Liver (tissue), 10 donors: ENCODE measurements at places on chromosomes 7 and 10. TPM values are rescaled to one million over a fixed set of nuclear protein-coding genes. Genes with fewer than 3 reads are reported as not detected.

DNA sequence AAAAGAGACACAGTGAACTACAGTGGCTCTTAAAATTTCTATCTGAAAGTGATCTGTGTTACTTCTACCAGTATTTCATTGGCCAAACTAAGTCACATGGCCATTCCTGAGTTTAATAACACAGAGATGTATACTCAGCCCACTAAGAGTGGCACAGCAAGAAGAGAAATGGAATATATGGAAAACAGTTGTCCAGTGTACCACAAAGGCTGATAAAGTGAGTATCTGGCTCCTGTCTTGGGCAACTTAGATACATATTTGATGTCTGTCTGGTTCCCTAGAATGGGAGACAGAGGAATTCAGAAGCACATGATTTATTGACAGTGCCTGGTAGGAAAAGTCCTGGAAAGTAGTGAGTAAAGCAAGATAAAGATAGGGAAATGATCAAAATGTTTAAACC, 10.1 kb upstream of the PON1 start:
- peaks cover 5% of the 10 kb centered on the region for H3K4me1 ChIP-seq
- no peak for DNase-seq
- no peaks in the 10 kb centered on the region for H3K27me3 ChIP-seq
- peak overlapping the region; percentile 47 for H3K27ac ChIP-seq
- H3K36me3 ChIP-seq, result no peaks in the 10 kb centered on the region
- H3K4me3 ChIP-seq, result no peak overlapping the region

- no peak for DNase-seq
- no peak overlapping the region for H3K4me3 ChIP-seq
These were observed 127.2 kb upstream of the RSU1 start for GRCh38 chr10:16944402-16944801.

Gene GIMAP4
- 15.7 TPM for polyA plus RNA-seq

GRCh38 chr10:84214046-84214572, 11.2 kb downstream of the LRIT2 start:
- H3K36me3 ChIP-seq, result no peaks in the 10 kb centered on the region
- H3K27ac ChIP-seq, result no peak overlapping the region
- DNase-seq, result no peak
- no peaks in the 10 kb centered on the region for H3K27me3 ChIP-seq
- H3K4me3 ChIP-seq, result no peak overlapping the region

DNA sequence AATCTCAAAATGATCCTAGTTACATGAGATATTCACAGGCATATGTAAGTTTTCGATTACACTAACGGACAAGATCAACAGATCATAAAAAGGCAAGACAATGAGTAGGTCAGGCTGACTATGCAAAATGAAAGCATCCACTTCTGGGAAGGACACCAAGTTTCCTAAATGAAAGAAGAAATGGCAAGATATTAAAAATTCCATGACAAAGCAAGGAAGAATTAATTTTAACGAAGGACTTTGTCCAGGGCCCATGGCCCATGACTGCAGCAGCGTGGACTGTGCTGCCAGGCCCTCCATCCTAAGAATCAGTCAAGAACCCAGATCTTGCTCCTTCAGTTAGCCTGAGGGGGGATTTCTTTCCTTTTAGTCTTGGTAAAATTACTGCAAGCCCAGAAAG, 182.4 kb upstream of the FRMD4A start:
- no peak overlapping the region for H3K4me3 ChIP-seq
- H3K4me1 ChIP-seq, result no peaks in the 10 kb centered on the region
- no peak for DNase-seq
- H3K27me3 ChIP-seq, result no peaks in the 10 kb centered on the region
- H3K36me3 ChIP-seq, result peaks cover 22% of the 10 kb centered on the region

DNA sequence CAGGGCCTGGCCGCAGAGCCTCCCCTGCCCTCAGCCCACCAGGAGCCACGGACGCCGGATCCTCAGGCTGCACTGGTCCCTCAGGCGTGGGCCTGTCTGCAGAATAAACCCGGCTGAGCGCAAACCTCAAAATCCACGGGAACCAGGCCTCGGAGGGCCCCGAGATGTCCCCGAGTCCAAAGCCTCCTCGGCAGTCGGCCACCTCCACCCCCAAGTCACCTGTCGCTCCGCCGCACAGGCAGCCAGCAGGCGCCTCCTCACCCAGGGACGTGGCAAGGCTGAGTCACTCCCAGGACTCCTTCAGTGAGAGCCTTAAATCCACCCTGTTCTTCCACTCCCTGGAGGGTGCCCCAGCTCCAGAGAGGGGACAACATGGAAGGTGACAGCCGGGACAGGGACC, 33.2 kb downstream of the STK32C start:
- no peaks in the 10 kb centered on the region for H3K27me3 ChIP-seq
- no peaks in the 10 kb centered on the region for H3K36me3 ChIP-seq
- H3K4me1 ChIP-seq, result no peaks in the 10 kb centered on the region

Gene CFTR
- 1.6 TPM for polyA plus RNA-seq

GRCh38 chr7:122746948-122747347, 44.2 kb upstream of the RNF148 start:
- no peak overlapping the region for H3K27ac ChIP-seq
- no peak for DNase-seq
- no peaks in the 10 kb centered on the region for H3K4me1 ChIP-seq
- H3K36me3 ChIP-seq, result no peaks in the 10 kb centered on the region

DNA sequence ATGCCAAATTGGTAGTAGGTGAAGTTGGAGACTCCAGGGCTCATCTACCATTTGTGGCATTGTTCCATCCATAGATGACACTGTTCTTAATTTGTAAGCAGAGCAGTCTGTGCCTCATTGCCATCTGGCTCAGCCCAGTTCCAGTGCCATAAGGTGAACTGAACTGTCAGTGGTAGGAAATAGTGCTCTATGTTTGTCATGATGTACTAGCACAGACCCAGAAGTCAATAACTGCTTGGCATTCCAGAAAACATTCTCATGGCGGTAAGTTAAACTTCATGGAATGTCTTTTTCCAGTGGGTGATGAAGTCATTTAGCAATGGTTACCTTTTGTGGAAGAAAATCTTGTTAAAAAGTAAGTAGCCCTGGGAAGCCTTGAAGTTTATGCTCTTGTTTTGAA, 302.7 kb downstream of the SUGCT start:
- no peaks in the 10 kb centered on the region for H3K4me1 ChIP-seq
- no peaks in the 10 kb centered on the region for H3K27me3 ChIP-seq
- DNase-seq, result no peak
- no peak overlapping the region for H3K4me3 ChIP-seq
- H3K36me3 ChIP-seq, result no peaks in the 10 kb centered on the region

- peak within 1 kb of the TSS; percentile 75 for H3K4me3 ChIP-seq
- peak within 1 kb of the TSS; percentile 82 for H3K27ac ChIP-seq
- H3K27me3 ChIP-seq, result no peaks in the 10 kb centered on the region
- H3K4me1 ChIP-seq, result peaks cover 25% of the 10 kb centered on the region
- DNase-seq, result peak; percentile 98
These were observed at the start of gene LRRC27 for GRCh38 chr10:132331601-132332432. LRRC27 (plus strand) TSS chr10:132332193; CDS start chr10:132333525, 1,332 bp downstream.

GRCh38 chr7:88437132-88437531, 130.4 kb upstream of the STEAP4 start:
- H3K36me3 ChIP-seq, result no peaks in the 10 kb centered on the region
- no peaks in the 10 kb centered on the region for H3K27me3 ChIP-seq
- H3K4me3 ChIP-seq, result no peak overlapping the region
- no peak for DNase-seq
- H3K4me1 ChIP-seq, result no peaks in the 10 kb centered on the region
- H3K27ac ChIP-seq, result no peak overlapping the region

Gene PRSS37
- 0.08 TPM for polyA plus RNA-seq

Gene OR6V1
- polyA plus RNA-seq, result not detected

Gene NCF1
- polyA plus RNA-seq, result 3.0 TPM

GRCh38 chr7:20918156-20918555, 131.5 kb upstream of the SP8 start:
- H3K27me3 ChIP-seq, result no peaks in the 10 kb centered on the region
- H3K27ac ChIP-seq, result no peak overlapping the region
- H3K4me1 ChIP-seq, result no peaks in the 10 kb centered on the region
- H3K36me3 ChIP-seq, result no peaks in the 10 kb centered on the region

DNA sequence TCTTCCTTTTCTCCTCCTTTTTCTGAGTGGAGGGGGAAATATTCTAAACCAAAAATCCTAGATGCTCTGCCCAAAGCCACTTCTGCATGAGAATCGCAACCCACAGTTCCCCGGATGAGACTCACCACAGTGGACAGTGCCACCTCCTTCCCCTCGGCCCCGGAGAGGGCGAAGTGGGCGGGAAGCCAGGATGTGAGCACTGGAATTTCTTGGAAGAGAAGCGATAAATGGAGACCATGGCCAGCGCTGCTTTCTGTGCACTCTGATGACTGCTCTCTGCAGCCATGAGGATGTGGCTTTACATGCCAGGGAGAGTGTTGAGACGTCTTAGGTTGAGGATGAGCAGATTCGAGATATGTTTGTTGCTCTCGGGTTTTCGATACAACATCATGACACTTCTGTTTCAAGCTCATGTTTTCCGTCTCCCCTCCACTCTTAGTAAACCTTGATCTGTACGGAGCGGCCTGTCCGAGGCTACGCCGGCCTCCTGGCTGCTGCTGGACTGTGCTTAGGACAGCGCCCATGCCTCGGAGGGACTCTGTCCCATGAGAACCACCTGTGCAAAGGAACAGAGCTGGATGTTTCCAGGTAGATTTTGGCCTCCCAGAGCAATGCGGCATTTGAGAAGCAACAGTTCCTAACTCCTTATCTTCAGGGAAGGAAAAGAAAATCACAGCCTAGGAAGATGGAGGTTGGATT, 414.6 kb upstream of the FOXK1 start:
- no peak overlapping the region for H3K4me3 ChIP-seq
- H3K36me3 ChIP-seq, result no peaks in the 10 kb centered on the region
- no peaks in the 10 kb centered on the region for H3K27me3 ChIP-seq
- H3K4me1 ChIP-seq, result no peaks in the 10 kb centered on the region
- no peak for DNase-seq

Gene MINDY4
- polyA plus RNA-seq, result 0.93 TPM

DNA sequence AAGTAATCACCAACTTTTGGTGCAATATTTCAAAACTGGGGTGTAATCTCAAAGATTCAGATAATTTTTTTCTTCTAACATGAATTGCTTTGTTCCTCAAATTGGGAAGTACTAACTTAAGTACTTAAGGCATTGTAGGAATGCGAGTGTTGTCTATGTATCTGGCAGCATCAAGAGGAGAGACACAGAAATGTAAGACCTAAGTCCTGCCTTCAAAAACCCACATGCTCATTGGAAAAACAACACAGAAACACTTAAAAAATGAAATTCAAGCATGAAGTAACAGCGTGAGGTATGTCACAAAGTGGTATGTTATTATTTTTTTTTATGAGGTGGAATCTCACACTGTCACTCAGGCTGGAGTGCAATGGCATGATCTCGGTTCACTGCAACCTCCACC, 288.5 kb downstream of the ZEB1 start:
- H3K36me3 ChIP-seq, result no peaks in the 10 kb centered on the region
- DNase-seq, result no peak
- no peaks in the 10 kb centered on the region for H3K27me3 ChIP-seq
- no peak overlapping the region for H3K27ac ChIP-seq
- H3K4me1 ChIP-seq, result peaks cover 6% of the 10 kb centered on the region

DNA sequence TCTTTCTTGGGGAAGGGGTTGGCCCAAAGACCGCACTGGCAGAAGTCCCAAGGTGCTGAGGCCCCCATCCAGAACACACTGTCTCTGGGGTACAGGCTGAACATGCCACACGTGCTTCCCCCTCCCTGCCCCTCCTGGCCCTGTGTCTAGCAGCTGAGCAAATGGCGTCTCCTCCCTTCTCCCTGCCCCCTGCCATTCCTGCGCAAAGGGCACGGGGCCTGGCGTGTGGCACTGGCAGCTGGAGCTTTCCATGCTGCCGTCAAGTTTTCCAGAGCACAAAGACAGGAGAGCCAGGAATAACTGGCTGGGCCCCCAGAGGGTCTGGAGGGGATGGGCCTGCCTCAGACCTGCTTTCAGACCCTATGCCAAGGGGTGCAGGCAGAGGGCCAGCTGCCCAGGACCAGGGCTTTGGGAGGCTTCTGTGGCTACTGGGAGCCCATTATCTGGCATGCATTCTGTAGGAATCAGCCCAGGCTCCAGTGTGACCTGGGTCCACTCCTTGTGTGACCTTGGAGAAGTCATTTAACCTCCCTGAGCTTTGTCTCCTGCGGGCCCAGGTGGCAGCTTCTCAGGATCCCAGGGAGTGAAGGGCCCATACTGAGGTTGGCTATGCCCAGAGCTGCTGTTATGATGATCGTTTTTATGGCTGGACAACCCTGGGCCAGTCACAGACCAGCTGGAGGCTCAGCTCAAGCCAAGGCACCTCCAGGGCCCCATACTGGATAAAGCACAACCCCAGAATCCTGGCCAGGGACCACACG, 710 bp upstream of the LDB3 start:
- H3K27ac ChIP-seq, result no peak overlapping the region
- no peaks in the 10 kb centered on the region for H3K36me3 ChIP-seq
- no peak overlapping the region for H3K4me3 ChIP-seq
- no peak for DNase-seq
- H3K4me1 ChIP-seq, result no peaks in the 10 kb centered on the region

Gene TYW1B
- 2.8 TPM for polyA plus RNA-seq

DNA sequence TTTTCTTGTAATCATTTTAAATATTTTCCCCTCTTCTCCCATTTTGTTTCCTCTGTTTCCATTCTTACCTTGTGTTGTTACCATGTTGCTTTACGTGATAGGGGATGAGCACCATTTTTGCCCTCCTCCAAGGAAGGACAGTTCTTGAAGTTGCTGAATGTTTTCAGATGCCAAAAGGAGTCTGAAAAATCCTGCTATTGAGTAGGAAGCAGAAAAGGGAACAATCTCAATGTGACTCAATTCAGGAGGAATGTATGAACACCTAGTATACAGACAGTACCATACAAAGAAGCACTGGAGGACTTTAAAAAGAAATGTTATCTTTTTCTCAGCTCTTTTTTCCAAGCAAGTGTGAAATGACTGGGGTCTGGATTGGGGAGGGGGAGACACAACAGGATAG, 5.1 kb upstream of the NAMPT start:
- no peaks in the 10 kb centered on the region for H3K4me1 ChIP-seq
- DNase-seq, result no peak
- no peaks in the 10 kb centered on the region for H3K27me3 ChIP-seq
- H3K27ac ChIP-seq, result no peak overlapping the region
- H3K4me3 ChIP-seq, result no peak overlapping the region

- H3K27me3 ChIP-seq, result peaks cover 5% of the 10 kb centered on the region
- H3K4me3 ChIP-seq, result no peak overlapping the region
- no peak for DNase-seq
- H3K36me3 ChIP-seq, result no peaks in the 10 kb centered on the region
These were observed 2.3 kb downstream of the C1QL3 start for GRCh38 chr10:16519250-16519907.

Gene PLXNA4
- 0.04 TPM for polyA plus RNA-seq

DNA sequence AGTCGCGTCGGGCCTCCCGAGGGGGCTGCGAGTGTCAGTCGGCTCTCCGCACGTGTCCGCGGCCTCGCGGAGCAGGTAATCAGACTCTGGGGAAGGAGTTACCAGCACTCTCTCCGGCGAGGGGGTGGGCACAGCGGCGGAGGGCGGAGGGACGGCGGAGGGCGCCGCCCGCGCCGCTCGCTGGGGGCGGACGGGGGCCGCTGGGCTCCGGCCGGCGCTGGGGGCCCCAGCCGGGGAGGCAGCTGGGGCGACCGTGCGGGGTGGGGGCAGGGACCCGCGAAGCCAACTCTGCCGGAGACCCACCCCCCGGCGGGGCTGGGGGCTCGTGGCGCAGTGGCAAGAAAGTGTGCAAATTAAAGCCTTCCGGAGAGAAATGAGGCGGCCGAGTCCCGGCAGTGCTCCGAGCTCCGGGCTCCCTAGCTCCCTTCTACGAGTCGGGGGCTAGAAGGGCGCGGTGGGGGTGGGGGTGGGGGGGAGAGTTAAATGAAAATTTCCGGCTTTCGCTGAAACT, at the start of gene CDK6:
Gene CDK6, minus strand, starts transcription at position 85 of the 511 bp plus-strand sequence. CDS start 3,250 bp downstream, outside the sequence.
- DNase-seq, result peak; percentile 67
- H3K4me3 ChIP-seq, result peak within 1 kb of the TSS; percentile 82
- peaks cover 26% of the 10 kb centered on the region for H3K4me1 ChIP-seq
- no peaks in the 10 kb centered on the region for H3K36me3 ChIP-seq

Gene CCDC7
- 0.47 TPM for polyA plus RNA-seq

- peaks cover 32% of the 10 kb centered on the region for H3K4me1 ChIP-seq
- no peaks in the 10 kb centered on the region for H3K27me3 ChIP-seq
- peak overlapping the region; percentile 49 for H3K27ac ChIP-seq
- H3K36me3 ChIP-seq, result no peaks in the 10 kb centered on the region
These were observed 51.3 kb downstream of the NEURL1 start for GRCh38 chr10:103544657-103545310.

Gene STEAP1B
- not detected for polyA plus RNA-seq
